ENCODE measurements at places on chromosomes 4 and X.

DNA sequence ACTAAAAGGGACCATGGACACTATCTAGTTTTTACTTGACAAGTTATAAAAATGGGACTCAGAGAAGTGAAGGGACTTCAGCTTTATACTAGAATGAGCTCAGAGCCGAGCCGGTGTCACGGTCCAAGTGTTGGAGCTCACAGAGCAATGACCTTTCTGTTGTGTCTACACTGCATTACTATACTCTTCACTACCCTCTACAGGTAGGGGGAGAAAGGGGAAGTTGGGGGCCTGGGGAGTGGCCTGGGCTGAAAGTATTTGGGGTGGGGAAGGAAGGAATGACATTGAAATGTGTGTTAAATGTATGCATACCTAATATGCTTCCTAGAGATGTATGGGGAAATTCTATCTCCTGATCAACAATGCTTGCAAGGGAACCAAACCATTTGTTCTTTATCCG, 48.8 kb upstream of the HHIP start:
- DNase-seq = no peak

DNA sequence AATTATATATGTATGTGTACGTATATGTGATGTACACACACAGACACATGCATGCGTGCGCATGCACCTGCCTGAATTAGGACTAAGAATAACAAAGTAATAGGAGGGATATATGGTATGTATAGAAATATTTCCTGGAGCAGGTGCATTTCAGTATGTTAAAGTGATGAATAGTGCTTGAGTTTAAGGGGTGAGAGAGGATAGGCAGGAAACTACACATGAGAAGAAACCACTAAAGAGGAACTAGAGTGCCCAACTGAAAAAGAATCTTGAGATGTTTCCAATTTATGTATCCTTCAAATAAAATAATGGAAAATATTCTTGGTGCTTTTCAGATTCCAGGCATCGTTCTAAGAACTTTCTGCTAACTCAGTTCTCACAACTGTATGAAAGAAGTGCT, 52.6 kb upstream of the UNC5C start:
- DNase-seq = no peak

DNA sequence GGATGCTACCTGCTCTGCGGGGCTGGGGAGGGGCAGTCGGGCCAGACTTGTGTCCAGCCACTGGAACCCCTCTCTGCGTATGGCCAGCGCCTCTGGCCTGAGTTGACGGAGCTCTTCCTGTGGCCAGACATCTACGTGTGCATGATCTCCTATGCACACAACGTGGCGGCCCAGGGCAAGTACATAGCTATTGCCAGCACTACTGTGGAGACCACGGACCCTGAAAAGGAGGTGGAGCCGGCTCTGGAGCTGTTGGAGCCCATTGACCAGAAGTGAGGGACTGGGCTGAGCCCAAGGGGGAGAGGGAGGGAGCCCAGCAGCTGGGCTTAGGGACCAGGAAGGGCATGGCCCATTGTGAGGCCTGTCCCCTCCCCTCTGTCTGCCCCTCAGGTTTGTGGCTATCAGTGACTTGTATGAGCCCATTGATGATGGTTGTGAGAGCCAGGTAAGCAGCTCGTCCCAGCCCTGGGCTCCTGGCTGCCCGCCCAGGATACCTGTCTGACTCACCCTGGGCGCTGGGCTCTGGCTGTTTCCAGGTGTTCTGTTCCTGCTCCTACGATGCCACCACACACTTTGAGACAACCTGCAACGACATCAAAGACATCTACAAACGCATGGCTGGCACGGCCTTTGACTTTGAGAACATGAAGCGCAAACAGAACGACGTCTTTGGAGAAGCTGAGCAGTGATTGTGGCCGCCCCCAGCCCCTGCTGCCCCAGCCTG, 1.8 kb upstream of the FAM50A start:
- no peak for DNase-seq

DNA sequence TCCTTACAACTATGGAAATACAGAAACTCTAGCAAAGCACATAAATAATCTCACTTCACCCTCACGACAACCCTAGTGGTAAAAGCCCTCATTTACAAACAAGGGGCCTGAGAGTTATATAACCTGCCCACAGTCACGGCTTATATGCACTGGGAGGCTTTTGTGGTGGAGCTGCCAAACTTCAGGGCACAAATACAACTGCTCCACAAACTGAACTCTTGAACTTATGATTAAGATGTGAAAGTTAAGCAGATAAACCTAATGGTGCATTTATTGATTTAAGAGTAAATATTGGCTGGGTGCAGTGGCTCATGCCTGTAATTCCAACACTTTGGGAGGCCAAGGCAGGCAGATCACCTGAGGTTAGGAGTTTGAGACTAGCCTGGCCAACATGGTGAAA, 19.0 kb downstream of the SLC2A9 start:
- DNase-seq = no peak

DNA sequence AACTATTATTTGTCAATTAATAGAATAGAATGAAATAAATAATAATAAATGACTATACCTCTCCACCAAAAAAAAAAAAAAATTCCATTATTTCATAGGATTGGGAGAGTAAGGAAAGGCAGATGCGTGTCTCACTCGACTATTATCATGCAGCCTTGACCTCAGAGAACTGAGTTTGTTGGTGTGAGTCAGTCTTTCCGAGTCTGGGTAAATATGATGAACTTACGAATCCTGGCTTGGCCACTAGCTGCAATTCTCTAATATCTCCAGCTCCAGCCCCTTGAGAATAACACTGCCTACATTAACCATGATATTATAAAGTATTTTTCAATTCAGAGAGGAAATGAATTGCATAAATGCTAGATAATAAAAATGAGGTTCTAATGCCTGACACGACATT, 46.6 kb upstream of the DHX15 start:
- no peak for DNase-seq
